Omental fat pad (tissue), 4 donors: ENCODE measurements at places on chromosomes 4 and X. TPM values are rescaled to one million over a fixed set of nuclear protein-coding genes. Genes with fewer than 3 reads are reported as not detected.

DNA sequence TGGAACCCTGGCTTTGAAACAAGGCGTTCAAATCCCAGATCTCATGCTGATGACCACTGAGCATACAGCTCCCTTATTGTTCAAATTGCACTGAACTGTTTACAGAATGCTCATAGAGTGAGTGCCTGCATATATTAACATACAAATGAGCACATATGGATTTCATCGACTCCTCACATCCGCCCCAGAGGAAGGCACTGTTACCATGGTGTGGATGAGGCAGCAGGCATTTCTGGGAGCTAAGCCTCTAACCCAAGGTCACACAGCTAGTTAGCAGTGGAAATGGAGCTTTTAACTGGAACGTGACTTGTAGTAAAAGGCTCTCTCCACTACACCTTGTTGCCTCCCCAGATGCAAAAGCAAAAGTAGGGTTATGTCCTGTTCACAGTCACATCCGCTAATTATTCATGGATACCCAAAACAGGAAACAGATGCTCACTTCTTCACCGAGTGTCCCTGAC, 289.7 kb downstream of the STK32B start:
- DNase-seq: no peak

DNA sequence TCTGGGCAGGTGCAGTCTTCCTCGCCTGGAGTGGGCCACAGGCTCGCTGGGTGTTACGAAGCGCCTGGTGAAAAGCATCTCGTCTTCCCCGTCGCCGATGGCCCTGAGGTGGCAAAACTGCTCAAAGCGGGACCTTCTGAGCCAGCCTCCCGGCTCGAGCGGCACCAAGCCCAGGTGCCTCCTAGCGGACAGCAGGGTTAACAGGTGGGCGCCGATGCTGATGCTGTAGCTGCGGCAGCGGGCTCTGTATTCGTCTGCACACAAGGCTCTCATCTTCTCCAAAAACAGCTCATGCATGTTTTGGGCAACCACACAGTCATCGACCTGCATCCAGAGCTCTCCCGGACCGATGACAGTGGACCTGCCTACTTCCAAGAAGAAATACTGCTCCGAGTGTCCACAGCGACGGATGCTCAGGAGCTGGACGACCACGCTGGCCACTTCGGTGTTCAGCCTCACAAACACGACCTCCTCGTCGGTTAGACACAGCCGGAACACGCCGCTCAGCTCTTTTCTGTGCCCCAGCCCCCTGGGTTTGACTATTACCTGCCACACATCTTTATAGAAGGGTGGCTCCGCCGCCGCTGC, 1.2 kb downstream of the IRS4 start:
- no peak for DNase-seq

DNA sequence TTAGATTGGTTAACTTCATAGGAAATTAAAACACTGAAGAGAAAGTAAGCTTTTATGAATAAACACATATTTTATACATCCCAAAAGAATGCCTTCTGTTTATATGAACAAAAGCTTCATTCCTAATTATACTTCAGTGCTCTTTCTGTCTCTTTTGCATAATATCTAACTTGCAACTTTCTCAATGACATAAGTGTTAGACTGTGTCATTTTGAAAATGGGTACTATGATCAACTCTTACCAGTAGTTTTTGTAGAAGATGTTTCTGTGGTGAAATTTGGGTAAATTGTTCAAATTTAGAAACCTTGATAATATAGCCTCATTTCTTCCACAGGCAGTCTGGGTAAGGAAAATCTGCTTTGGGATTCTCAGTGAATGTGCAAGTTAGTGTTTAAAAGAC, 991.4 kb downstream of the CCSER1 start:
- no peak for DNase-seq

DNA sequence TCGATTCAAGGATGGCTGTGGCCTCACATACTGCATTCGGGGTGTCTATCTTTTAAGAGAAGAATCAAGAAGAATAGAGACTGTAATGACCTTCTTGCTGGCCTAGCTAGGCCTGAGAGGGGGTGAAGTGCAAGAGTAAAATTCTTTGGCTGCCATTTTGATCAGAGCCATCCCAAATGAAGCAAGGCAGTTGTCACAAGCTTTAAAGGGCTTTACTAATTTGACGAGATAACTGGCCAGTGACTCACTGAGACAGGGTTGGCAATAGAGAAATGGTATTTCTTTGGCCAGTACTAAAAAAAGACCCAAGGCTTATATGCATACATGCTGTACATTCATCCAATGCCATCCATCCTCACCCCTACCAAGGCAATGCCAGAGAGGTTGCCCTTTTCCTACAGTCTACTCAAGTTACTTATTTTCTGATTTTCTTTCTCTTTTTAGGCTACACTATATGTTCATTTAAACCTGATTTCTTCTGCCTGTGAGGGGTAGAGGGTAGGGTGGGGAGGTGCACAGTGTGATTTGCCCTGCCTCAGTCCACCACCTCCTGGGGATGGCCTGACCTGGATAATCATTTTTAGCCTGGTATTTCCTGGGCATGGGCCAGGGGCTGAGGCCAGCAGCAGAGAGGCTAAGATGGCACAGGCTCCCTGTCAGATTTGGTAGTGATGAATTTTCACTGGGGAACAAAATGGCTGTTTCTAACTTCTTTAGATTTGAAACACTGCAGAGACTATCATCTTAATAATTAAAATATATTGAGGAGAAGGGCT, 32.2 kb downstream of the ATG4A start:
- no peak for DNase-seq

GRCh38 chr4:180828455-180829018, 1414.7 kb upstream of the TENM3 start:
- DNase-seq: no peak

GRCh38 chrX:580030-580429, 50.6 kb upstream of the SHOX start:
- no peak for DNase-seq

GRCh38 chr4:133484287-133484686, 335.2 kb downstream of the PCDH10 start:
- DNase-seq: no peak

DNA sequence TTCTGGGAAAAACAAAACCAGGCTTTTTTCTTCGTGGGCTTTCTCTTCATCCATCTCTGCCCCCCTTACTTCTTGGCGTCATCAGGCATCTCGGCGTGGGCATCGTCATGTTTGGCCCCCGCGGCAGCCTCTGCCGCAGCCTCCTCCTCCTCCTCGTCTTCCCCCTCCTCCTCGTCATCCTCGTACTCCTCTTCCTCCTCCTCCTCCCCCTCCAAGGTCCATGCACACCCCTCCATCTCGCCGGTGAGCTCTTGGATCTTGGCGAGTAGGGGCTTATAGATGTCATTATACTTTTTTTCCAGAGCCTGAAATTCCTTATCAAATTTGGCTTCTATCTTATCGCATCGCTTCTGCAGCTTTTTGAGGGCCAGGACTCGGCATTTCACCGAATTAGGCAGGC, 488 bp downstream of the NAP1L5 start:
- no peak for DNase-seq

DNA sequence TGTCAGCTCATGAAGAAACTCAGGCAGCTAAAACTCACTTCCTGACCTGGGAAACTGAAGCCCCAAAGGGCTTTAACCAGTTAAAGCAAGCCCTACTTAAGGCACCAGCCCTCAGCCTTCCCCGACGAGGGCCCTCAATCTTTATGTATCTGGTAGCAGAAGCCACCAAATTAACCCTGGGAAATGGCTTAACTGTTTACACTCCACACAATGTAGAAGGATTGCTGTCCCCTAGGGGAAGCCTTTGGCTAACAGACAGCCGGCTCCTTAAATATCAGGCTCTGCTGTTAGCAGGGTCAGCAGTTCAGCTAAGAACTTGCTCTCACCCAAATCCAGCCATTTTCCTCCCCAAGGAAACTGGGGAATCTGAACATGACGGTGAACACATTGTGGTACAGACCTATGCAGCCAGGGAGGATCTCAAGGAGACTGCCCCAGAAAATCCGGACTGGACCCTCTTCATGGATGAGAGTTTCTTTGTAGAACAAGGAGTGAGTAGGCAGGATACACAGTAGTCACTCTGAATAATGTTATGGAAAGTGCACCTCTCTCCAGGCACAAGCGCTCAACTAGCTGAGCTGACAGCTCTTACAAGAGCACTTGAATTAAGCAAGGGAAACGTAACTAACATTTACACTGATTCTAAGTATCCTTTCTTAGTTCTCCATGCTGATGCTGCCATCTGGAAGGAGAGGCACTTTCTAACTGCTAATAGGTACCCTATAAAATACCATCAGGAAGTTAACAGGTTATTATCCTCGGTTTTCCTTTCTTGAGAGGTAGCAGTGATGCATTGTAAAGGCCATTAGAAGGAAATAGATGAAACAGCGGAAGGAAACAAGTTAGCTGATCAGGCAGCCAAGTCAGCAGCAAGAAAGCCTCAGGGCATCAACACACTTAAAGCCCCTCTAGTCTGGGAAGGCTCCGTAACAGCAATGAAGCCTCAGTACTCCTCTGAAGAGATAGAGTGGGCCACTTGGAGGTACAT, 9.6 kb upstream of the NAF1 start:
- DNase-seq: no peak

- no peak for DNase-seq
Observed at GRCh38 chrX:151816934-151817333, 82.4 kb downstream of the CNGA2 start.

- no peak for DNase-seq
Observed at GRCh38 chr4:159021597-159022385, 81.1 kb upstream of the RAPGEF2 start.

DNA sequence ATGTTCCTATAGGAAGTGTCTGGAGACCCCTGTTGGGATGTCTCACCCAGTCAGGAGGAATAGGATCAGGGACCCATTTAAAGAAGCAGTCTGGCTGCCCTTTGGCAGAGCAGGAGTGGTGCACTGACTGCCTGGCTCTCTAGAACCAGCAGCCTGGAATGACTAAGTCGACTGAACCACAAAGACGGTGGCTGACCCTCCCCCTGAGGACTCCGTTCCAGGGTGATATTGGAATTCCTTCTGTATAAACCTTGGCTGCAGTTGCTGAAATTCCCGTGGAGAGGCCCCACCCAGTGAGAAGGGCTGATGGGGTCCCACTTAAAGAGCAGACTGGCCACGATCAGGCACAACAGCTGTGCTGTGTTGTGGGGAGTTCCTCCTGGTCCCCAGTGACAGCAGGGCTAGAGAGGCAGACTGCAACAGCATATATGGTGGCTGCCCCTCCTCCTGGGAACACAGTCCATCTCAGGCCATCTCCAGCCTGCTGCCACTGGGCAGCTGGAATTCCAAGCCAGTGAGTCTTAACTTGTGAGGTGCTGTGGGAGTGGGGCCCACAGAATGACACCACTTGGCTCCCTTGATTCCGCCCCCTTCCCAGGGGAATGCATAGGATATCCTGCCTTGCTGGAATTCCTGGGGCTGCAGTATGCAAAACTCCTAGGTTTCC, 41.8 kb upstream of the RLIM start:
- no peak for DNase-seq

DNA sequence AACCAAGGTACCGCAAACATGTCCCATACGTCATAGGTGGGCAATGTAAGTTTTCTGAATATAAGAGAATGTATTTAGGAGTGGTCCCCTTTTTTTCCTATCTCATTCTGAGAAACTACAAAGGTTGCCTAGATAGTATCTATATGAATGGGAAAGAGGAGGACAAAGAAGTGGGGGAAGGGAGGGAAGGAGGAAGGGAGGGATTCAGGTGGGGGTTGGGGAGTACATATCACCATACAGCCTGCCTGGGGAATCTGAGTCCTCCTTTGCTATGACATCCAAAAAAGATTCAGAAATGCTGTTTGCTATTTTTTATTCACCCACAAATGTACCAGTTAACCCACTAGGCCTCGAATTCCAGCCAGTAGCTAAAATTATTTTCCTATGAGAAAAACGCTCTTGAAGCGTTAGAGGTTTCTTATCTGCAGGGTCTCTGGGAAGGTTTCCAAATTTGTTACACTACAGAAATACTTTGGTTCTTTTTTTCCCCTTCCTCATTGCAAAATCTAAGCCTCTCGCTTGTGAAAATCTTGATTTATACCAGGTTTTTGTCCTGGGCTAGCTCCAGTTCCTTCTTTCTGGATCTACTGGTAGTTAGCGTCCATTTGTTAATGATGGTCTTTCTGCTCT, 212.9 kb downstream of the NSUN7 start:
- DNase-seq: no peak

DNA sequence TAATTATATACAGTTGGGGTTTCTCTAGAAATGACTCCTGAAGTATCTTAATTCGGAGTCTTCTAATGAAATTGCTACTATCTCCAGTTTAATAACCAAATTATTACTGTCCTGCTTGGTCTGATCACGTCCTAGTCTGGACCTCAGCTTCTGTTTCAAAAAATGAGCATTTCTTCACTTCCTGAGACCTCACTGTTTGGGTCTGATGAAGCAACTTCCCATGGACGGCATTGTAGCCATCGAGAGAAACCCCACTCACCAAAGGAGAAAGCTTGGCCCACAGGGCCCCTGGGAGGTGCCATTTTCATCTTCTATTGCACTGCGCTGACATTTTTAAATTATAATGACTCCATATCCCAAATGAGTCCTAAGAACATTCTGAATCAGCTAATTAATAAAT, 178.0 kb downstream of the MGST2 start:
- DNase-seq: no peak

DNA sequence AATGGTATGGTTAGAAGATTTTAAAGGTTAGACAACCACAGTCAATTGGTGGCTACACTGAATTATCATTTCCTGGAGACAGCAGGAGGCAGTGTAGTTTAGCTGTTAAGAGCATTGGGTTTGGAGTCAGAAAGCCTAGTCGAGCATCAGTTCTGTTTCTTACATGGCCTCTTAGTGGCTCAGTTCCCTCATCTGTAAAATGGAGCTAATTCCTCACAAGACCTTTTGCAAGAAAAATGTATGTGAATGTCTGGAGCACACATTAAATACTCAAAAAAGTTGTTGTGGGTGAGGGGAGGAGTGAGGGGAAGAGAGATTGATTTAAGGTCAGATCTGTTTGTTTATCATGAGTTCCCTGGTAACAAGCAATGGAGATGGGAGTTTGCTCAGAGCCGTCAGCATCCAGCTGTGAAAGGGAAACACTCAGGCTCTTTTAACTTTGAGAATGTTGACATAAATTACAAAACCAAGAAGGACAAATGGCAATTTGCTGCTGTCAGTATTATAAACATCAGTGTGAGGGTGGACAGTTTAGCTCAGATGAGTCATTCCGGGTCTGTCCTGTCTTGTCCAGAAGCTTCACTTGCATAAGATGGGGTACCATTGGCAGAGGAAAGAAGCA, 98.2 kb upstream of the PGRMC2 start:
- no peak for DNase-seq

Gene HPGDS
- 3.6 TPM for total RNA-seq

Gene FHIP1A
- 29.1 TPM for total RNA-seq

Gene CT45A5
- not detected for total RNA-seq

Gene NOX1
- total RNA-seq: 0.25 TPM

Gene RAB9B
- 0.93 TPM for total RNA-seq
